T-helper 17 cell (primary cell): ENCODE measurements at places on chromosomes 1 and 21. TPM values are rescaled to one million over a fixed set of nuclear protein-coding genes. Genes with fewer than 3 reads are reported as not detected.

DNA sequence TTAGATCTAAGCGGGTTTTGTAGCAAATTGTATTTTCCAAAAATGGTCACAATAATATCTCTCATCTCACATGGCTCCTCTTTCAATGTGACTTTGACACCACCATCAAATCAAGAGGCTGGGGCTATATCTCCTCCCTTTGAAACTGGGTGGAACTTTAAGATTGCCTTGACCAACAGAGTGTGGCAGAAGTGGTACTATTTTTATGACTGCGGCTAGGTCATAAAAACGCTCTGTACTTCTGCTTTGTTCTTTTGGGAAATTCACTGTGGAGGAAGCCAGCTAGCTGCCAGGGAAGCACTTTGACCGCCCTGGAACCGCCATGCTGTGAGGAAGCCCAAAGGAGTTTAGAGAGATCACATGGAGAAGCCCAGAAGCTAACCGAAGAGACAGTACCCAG lies 50.7 kb upstream of the ACOT11 start:
- peaks cover 70% of the 10 kb centered on the region for H3K27me3 ChIP-seq
- H3K36me3 ChIP-seq: peaks cover 15% of the 10 kb centered on the region
- no peak for DNase-seq
- no peak overlapping the region for H3K27ac ChIP-seq
- no peak overlapping the region for H3K4me3 ChIP-seq

DNA sequence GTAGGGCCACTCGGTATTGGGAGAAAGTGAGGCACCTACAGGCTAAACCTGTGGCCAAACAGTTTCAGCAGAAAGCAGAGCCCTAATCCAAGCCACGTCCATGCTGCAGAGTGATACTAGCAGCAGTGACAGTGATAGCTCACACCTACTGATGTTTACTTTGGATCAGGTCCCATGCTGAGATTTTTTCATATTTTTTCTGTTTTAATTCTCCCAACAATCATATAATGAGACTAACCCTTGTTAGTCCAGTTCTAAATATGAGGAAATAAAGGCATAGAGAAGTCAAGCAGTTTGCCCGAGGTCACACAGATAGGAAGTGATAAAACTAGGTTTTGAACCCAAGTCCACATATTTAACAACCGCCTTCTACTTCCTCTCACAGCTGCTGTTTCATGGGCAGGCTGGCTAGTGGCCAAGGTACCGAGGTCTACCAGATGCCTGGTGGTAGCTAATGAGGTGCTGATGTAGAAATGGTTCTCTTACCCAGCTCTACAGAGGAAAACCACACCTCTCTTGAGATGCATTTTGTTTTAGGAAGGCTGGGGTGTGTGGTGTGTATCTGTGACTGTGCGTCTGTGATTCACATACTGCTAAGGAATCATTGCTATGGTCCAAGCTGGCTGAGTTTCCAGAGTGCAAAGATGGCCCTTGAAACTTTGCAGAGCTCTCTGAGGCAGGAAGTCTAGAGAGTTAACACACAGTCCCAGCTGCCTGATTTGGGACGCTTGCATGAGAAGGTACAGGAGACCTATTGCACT lies 80.3 kb upstream of the ARTN start:
- H3K27me3 ChIP-seq: no peaks in the 10 kb centered on the region
- no peak overlapping the region for H3K27ac ChIP-seq
- peaks cover 8% of the 10 kb centered on the region for H3K36me3 ChIP-seq
- DNase-seq: no peak
- no peak overlapping the region for H3K4me3 ChIP-seq
- H3K4me1 ChIP-seq: peaks cover 8% of the 10 kb centered on the region

DNA sequence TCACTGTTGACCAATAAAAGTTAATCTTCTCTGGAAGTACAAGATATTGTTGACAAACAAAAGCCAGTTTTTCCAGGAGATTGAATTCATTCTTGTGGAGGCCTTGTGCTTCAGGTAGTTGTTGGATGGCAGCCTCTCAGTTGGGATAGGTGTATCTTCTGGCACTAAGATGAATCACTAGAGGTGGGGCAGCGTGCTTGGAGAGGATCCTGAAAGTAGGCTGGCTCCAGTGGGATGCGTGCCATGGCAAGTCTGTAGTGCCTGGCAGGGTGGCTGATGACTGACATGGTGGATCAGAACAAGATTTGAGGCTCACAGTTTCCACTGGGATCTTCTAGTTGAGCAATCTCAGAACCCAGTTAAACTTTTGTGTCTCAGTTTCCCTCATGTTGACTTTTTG lies 2.4 kb downstream of the VPS13D start:
- no peak overlapping the region for H3K4me3 ChIP-seq
- no peaks in the 10 kb centered on the region for H3K27me3 ChIP-seq
- H3K27ac ChIP-seq: no peak overlapping the region
- no peak for DNase-seq
- H3K36me3 ChIP-seq: no peaks in the 10 kb centered on the region

GRCh38 chr1:159989581-159989980 lies 35.5 kb upstream of the SLAMF9 start:
- no peak overlapping the region for H3K4me3 ChIP-seq
- H3K36me3 ChIP-seq: no peaks in the 10 kb centered on the region
- no peak overlapping the region for H3K27ac ChIP-seq
- no peak for DNase-seq
- H3K4me1 ChIP-seq: peaks cover 3% of the 10 kb centered on the region

GRCh38 chr1:37017720-37018119 lies 16.6 kb downstream of the GRIK3 start:
- H3K4me1 ChIP-seq: no peaks in the 10 kb centered on the region
- H3K27me3 ChIP-seq: peaks cover 14% of the 10 kb centered on the region
- no peaks in the 10 kb centered on the region for H3K36me3 ChIP-seq
- H3K4me3 ChIP-seq: no peak overlapping the region
- no peak overlapping the region for H3K27ac ChIP-seq

- peaks cover 3% of the 10 kb centered on the region for H3K4me1 ChIP-seq
- DNase-seq: no peak
- H3K27ac ChIP-seq: no peak overlapping the region
- H3K4me3 ChIP-seq: no peak overlapping the region
- H3K27me3 ChIP-seq: peaks cover 8% of the 10 kb centered on the region
Observed at GRCh38 chr1:192476802-192477298, 98.7 kb upstream of the RGS1 start.

GRCh38 chr1:18640228-18641004 lies 9.8 kb downstream of the PAX7 start:
- peaks cover 25% of the 10 kb centered on the region for H3K36me3 ChIP-seq
- H3K4me3 ChIP-seq: no peak overlapping the region
- DNase-seq: no peak
- peaks cover 92% of the 10 kb centered on the region for H3K27me3 ChIP-seq
- no peak overlapping the region for H3K27ac ChIP-seq
- peaks cover 41% of the 10 kb centered on the region for H3K4me1 ChIP-seq

- peaks cover 14% of the 10 kb centered on the region for H3K4me1 ChIP-seq
- H3K27ac ChIP-seq: no peak overlapping the region
- H3K4me3 ChIP-seq: peak overlapping the region; percentile 99
- peak; percentile 53 for DNase-seq
- H3K36me3 ChIP-seq: peaks cover 4% of the 10 kb centered on the region
Observed at GRCh38 chr1:21937372-21938121, 437 bp upstream of the HSPG2 start.

DNA sequence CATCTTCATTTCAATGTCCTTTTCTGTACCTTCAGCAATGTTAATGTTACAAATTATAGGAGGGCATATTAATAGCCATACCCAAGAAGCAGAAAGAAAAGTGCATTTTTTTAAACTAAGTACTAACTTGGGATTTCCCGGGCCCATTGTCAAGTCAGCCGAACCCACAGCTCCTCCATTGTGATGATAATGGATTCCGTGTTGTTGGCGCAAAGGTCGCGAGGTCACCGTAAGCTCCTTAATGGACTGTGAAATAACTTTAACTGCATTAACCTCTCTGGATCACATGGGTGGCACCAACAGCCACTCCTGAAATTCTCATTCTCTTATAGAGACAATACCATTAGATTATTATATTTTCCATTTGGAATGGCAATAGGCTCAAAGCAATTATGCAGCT lies 250.6 kb upstream of the RRP15 start:
- DNase-seq: no peak
- H3K4me1 ChIP-seq: no peaks in the 10 kb centered on the region
- no peaks in the 10 kb centered on the region for H3K36me3 ChIP-seq
- no peak overlapping the region for H3K4me3 ChIP-seq

DNA sequence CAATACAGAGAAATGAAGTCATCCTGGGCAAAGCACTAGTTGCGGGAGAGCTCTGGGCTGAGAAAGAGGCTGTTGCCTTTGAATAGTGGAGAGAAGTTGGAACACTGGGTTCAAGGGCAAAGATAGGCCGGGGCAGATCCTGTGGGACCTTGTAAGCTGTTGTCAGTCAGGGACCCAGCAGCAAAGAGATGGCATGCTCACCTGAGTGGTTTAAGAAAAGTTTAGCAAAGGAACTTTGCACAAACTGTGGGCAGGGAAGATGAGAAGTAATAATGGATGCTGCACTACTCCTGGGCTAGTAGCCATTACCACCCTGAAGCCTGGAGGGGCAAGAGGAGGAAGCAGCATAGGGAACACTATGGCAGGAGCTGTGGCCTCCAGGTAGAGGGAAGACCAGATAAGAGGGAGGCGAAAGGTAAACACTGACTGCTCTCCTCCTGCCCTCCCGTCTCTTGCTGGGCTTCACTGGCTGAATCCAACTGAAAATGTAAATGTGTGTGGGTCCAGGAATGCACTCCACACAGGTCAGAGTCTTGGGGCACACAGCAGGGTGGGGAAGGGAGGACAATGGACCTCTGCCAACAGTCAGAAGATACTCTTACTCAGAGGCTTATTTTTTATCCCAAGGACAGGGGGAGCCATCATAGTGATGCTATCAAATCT lies 129.2 kb downstream of the PLPP3 start:
- no peaks in the 10 kb centered on the region for H3K4me1 ChIP-seq
- H3K27ac ChIP-seq: no peak overlapping the region
- no peak overlapping the region for H3K4me3 ChIP-seq
- H3K36me3 ChIP-seq: peaks cover 3% of the 10 kb centered on the region

DNA sequence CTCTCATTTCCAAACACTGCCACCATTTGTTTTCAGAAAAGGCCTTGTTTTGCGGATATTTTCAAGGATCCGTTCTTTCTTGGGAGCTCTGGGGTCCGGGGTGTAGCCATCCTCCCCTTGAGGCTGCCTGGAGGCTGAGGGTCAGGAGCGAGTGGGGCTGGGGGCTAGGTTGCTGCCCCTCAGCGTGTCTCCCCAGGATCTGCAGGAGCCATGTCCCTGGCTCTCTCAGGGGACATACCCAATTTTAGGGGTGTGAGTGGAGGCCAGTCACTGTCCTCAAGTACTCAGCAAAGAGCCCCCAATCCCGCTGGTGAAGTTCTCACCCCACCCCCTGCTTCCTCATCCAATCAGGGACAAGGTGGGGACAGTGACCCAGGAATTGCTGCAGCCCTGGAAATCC lies 15.0 kb upstream of the PRDM16 start:
- no peak overlapping the region for H3K4me3 ChIP-seq
- no peak overlapping the region for H3K27ac ChIP-seq

DNA sequence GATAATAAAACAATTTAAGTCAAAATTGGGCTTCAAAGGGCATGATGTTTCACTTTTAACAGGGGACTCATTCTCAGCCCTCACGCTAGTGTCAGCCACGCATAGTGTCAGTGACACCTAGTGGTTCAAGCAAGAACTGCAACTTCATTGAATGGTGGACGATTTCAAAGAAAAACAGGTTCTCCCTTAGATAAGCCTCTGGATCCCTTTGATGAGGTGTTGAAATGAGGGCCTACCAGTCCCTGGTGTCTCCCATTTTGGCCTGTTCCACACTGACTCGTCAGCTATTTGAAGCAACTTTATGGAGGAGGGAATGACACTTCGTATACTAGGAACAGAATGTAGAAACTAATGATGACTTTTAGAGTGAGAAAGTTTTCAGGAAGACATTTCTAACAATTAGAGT lies 56.2 kb downstream of the FCRL5 start:
- peaks cover 5% of the 10 kb centered on the region for H3K36me3 ChIP-seq
- no peak overlapping the region for H3K4me3 ChIP-seq
- no peak overlapping the region for H3K27ac ChIP-seq

DNA sequence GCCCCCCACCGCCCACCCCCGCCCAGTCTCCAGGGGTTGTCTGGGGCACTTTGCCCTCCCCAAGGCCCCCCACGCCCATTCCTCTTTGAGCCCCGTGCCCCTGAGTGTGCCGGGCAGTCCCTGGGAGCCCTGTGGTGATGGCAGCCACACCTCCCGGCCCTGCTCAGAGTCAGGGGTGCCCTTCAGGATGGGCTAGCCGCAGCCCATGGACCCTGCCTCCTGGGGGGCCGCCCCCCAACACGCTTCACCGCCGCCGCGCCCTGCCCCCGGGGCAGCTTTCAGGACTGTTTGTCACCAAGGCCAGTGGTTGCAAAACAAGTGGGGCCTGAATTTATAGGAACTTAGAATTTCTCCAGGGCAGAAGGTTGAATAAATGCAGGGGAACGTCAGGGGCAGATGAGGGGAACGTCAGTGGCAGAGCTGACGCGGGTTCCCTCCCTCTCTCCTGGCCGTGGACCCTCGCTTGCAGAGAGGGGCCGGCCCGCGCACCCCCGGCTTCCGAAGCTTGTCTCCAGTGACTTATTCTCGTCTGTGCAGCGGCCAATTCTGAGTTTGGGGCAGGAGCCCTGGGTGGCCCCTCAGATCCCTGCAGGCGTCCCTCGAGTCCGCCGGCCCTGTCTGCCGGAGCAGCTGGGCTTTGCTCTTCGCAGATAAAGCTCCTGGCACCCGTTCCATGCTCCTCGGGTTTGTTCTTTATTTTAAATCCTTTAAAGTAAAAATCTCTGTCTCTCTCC lies 41.2 kb upstream of the ADARB1 start:
- H3K27me3 ChIP-seq: peaks cover 24% of the 10 kb centered on the region
- H3K4me1 ChIP-seq: no peaks in the 10 kb centered on the region
- peaks cover 2% of the 10 kb centered on the region for H3K36me3 ChIP-seq
- no peak overlapping the region for H3K27ac ChIP-seq

DNA sequence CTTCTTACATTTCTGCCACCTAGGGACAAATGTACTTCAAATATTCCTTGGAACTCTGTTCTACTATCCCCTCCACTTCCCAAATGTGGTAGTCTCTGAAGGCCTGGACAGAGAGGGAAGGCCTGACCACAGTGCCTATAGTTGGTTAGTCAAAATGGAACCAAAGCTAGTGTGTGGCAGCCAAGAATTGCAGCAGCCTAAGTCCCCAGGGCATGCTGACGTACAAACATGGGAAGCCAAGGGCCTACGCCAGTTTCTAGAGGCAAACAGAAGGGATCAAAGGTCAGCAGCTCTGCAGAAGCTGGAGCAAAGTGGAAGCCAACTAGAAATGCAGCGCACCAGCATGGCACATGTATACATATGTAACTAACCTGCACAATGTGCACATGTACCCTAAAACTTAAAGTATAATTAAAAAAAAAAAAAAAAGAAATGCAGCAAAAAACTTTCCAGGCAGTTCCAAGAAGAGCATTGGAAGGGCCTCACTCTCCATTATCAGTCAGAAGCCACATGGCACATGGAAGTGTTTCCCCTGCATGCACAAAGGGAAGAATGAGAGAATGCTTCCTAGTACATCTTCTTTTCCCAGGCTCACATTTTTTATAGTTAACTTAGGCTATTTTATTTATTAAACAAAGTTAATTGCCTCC lies 39.4 kb upstream of the GADD45A start:
- peaks cover 5% of the 10 kb centered on the region for H3K27me3 ChIP-seq
- no peaks in the 10 kb centered on the region for H3K4me1 ChIP-seq
- H3K36me3 ChIP-seq: no peaks in the 10 kb centered on the region
- DNase-seq: no peak

AADACL3 gene
- not detected for total RNA-seq

LRRC8D gene
- 28.3 TPM for total RNA-seq

FAM163A gene
- total RNA-seq: 0.10 TPM

FAM72A gene
- total RNA-seq: not detected

RBM8A gene
- total RNA-seq: 130 TPM

TEDDM1 gene
- not detected for total RNA-seq

MAP3K7CL gene
- total RNA-seq: 85.3 TPM
